HCEC 1CT (cell line): ENCODE measurements at places on chromosomes 7 and 10.

- DNase-seq, result peak; percentile 98
Observed at GRCh38 chr7:100081535-100082102, at the start of gene ZNF3. Gene ZNF3 (minus strand): TSS chr7:100081723. CDS start chr7:100077357, 4,366 bp downstream.

GRCh38 chr7:107386548-107387102, 83.2 kb upstream of the GPR22 start:
- DNase-seq, result no peak

DNA sequence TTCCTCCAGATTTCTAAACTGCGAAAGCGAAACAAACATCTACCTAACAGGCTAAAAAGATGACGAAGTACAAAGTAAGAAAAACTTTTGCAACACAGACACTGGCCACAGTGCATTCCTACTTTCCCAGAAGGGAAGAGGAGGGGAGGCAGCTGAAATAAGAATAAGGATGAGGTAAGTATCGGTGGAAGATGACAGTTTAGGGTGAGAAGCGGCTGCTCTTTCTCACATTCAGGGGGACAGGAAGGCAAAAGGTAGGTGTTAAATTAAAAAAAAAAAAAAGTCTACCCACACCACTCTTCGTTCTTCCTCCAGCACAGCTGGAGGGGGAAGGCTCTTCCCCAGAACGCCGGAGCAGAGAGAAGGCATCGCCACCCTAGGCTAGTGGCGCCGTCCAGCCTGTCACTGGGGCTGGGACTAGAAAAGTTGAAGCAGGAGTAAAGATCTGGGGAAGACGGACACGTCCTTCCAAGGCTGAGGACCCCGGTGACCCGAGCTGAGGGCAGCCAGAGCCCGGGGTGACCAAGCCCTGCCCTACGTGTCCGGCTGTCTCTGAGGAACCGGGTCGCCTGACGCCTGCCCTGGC, 846 bp downstream of the DNAJC1 start:
- DNase-seq, result peak; percentile 52

GRCh38 chr7:51706851-51707250, 390.2 kb upstream of the COBL start:
- no peak for DNase-seq

GRCh38 chr10:132064771-132065437, 842 bp upstream of the JAKMIP3 start:
- DNase-seq, result no peak

DNA sequence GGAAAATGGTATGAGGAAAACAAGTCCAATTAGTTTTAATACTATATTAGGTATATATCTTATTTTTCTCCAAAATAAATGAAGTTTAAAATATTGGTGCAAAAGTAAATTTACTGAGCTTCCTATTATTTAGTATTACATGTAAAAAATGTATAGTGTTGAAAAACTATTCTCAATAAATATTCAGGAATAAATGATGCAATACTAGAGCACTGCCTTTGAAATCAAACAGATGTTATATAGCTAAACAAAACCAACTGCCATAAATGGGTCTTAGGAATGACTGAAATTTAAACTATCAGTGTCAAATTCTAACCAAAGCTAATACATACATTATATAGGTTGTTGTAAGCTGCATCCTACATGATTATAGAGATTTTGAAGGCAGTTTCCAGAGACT, 1434.0 kb upstream of the LRRTM3 start:
- DNase-seq, result no peak

DNA sequence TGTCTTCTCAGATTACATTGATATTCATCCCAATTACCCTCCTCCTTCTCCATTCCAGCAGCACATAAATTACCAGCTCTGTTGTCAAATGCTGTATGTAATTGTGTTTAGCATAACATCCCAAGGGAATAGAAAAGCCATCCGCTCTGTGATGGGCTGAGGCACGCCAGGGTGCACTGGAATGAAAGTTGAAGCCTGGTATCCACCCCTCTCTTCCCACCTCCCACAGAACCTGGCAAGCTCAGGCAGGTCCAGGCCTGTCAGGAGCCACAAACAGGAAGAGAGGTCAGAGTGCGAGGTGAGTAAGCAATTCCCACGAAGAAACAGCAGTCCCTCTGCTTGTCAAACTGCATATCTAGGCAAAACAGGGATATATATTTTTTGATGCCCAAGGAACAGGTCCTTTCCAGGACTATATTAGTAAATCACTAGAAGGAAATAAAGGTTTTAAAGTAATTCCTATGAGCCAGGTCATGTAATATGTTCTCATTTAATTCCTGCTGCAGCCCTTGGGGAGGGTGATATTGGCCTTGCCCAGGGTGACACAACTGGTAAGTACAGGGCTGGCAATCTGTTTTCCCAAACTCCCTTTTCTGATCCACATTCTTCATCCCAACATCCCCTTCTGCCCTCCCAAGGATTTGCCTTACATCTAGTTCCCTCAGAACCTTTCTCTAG, 155.6 kb upstream of the GHITM start:
- DNase-seq, result no peak

DNA sequence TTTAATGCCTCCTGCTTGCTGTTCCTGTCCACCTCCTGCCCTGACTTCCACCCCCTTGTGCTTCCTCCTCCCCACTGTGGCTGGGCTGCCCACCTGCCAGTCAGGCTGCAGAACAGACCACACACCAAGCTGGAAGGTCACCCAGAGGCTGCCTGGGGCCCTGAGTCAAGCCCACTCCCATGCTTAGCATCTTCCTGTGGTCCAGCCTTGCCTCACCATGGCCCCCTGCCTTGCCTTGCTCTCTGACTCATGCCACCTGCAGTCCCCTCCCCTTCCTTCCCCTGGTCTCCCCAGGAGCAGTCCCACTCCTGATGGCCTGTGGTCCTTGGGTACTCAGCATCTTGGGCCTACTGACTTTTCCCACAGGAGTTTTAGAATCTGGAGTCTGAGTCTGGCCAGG, 2.3 kb downstream of the CLEC2L start:
- no peak for DNase-seq

DNA sequence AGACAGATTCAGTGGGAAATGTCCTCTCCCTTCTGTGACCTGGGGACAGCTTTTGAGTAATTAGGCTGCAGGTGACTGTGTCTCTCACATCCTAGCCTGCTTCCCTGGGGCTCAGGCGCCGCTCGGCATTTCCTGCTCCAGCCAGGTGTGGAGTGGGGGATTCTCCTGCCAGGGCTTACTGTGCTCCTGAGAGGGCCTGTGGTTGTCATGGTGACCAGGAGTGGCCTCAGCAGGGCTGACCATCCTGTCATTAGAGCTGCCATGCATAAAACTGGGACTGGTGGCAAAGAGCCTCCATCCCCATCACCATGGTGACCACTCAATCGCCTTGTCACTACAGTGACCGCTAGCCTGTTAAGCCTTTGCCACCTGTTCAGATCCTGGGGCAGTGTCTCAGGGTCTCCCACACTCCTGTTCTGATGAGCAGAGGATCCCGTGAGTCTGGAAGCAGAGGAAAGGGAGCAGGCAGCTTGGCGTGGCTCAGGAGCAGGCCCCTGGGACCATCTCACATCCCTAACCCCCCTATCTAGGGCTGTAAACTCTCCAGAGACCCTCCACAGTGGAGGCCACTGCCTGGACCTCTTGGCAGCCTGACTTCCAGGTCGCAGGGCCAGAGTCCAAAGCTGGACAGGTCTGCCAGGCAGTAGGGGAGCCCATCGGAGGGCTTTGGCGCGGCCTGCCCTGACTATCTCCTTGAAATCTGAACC, at the start of gene GCK:
Gene GCK (minus strand): TSS at position 154 of the 707 bp plus-strand sequence. CDS start 486 bp downstream, outside the sequence.
- DNase-seq, result no peak

GRCh38 chr7:151091988-151092387, 5.7 kb downstream of the AGAP3 start:
- DNase-seq, result no peak

- no peak for DNase-seq
Observed at GRCh38 chr7:114986190-114987180, 64.6 kb downstream of the MDFIC start.

GRCh38 chr7:38584443-38585210, 46.5 kb downstream of the AMPH start:
- peak; percentile 1 for DNase-seq

DNA sequence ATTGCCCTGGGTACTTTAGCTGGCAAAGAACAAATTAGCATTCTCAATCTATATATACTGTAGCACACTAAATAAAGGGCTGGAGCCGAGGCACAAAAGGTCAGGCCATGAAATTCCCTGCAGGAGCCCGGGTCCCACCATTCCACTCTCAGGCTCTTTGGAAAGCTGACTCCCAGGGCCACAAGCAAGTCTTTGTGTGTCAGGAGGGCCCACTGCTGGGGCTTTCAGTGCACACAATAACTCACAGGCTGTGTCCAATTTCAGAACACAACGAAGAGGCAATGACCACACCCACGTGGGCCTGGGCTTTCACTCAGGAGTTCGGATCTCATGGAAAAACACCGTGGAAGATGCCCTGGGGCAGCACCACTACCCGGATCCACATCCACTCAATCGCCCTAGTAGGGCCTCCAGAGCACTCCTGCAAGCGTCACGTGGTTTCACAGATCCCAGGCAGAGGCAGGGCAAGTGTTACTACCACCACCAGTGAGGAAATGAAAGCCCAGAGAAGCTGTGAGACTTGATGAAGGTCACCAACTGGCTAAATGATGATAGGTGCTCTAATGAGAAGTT, 60.3 kb downstream of the COBL start:
- DNase-seq, result no peak

DNA sequence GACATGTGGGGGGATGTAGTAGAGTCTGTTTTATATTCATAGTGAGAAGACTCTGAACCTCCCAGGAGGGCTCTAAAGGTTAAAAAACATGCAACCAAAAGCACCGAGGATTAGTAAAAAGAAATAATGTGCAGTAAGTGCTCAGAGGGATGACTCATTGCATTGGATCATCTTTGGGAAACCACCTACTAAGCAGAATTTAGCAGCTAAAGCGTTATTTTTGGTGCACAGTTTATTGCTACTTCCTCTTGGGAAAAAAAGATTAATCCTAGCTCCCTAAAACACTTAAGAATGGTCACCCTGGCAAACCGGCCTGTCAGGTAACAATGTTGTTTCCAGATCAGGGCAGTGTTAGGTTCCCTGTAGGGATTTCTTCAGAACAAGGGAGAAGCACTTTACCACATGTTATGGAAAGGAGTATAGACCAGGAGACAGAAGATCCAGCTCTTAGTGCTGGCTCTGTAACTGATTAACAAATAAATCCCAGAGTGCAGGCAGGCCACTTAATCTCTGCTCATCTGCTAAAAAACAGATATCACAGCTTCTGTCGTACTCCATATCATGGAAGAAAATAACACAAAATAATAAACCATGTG, 44.8 kb upstream of the FAM133B start:
- DNase-seq, result peak; percentile 85

DNA sequence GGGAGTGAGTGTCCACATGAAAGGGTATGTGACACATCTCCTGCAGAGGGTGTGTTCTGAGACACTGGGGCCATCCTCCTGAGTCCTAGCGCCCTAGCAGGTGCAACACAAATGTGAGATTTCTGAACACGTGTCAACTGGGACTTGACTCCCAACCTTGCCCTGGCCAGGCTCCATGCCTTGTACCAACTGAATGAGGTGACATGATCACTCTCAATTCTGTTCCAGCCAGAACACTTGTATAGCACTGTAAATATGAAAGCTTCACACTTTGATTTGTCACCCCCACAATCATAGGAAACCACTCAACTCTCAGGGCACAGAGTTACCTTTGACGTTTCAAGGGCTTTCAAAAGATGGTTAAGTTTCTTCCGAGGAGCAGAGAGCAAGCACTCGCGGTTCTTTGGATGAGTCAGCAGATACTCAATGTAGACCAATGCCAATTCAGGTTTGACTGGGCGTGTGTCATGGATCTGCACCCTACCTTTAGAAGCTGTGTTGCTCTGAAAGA, 48.6 kb downstream of the NCAPG2 start:
- no peak for DNase-seq

- no peak for DNase-seq
Observed at GRCh38 chr7:149325248-149325647, 63.3 kb downstream of the ZNF783 start.

- peak; percentile 88 for DNase-seq
Observed at GRCh38 chr7:131327626-131328376, at the start of gene MKLN1. Gene MKLN1 (plus strand): TSS chr7:131327876. CDS start chr7:131327900, 24 bp downstream.

DNA sequence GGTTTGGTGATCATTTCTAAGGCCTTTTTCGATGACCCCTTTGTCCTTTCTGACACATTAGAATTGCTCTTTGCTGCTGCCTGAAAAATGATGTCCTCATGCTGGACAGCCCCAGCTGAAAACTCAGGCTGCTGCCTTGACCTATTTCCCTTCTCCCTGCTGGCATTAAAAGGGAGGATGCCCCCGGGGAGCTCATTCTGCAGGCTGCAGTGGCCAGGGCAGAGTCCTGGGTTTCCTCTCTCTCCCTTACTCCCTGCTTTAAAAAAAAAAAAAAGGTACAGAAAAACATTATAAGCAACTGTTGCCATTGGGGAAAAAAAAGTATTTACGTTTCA, 35.4 kb downstream of the LRRC4 start:
- DNase-seq, result no peak

DNA sequence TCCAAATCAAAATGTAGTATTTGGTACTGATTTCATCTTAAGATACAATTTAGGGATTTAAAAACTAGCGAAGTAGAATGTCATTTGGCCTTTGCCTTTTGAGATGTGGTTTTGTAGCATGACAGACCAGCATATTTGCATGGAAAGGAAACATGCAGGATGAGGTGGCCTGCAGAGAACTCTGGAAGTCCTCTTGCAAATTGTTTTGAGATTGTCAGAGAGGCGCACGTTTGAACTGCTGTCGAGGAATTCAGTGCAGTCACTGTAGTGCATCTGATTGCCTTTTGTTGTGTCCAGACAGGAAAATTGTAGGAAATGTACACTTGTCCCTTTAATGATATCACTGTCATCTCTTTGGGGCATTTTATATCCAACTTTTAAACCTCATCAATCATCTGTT, 136.7 kb downstream of the CELF2 start:
- no peak for DNase-seq
